ENCODE measurements at places on chromosomes 4 and X.

DNA sequence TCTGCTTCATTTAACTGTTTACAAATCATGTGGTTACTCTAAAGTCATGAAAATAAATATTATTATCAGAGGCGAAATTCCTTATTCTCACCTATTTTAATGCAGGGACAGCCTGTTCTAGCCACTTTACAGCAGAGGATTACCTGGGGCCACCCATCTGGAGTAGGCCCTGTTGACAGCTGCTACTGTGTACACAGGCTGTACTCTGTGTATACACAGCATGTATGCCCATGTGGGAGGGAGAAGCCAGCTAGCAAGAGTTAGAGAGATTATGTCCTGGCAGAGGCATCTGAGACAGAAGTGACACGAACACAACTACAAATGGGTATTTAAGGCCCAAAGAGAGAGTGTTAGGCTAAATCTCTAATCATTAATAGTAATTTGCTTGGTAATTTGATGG lies 62.1 kb downstream of the GPRIN3 start:
- DNase-seq: peak; percentile 93

- DNase-seq: no peak
These were observed 18.4 kb upstream of the TRPC5OS start for GRCh38 chrX:111857534-111858060.

DNA sequence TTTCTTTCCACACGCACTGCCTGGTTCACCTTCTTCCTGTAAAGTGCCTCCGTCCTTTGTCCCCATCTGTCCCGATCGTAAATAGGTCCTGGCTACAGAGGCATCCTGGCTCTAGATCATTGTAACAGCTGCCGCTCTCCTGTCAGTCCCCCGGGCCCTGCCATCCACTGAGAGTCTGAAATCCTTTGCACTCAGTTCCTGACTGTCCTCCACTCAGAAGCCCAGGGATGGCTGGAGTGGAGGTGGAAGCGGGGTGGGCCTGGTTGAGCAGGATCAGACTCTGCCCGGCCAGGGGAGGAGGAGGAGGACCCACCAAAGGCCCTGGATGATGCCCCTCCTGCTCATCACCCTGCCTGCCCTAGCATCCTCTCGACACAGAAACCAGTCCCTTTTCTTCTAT lies 29.8 kb downstream of the PIGG start:
- DNase-seq: no peak

- no peak for DNase-seq
These were observed 64.2 kb downstream of the TET2 start for GRCh38 chr4:105210916-105211315.

DNA sequence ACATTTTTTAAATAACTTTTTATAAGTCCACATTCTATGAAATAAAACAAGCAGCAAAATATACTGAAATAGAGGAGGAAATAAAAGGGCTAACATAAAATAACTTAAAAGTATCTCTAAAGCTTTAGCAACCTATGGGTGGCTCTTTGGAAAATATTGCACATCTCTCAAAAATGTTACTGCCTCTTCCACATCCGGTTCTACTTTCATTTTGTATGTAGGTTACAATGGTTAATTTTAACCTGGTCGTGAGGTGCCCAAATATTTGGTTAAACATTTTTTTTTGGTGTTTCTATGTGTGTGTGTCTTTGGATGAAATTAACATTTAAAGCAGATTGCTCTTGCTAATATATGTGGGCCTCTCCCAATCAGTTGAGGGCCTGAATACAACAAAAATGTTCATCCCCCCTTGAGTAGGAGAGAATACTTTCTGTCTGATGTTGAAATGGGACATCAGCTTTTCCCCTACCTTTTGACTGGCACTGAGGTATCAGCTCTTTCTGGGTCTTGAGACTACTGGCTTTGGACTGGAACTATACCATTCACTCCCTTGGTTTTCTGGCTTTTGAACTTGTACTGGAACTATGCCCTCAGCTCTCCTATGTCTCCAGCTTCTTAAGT lies 353.0 kb downstream of the ADAM29 start:
- DNase-seq: no peak

- DNase-seq: no peak
These were observed 170.6 kb upstream of the FAM9B start for GRCh38 chrX:9204560-9204959.

DNA sequence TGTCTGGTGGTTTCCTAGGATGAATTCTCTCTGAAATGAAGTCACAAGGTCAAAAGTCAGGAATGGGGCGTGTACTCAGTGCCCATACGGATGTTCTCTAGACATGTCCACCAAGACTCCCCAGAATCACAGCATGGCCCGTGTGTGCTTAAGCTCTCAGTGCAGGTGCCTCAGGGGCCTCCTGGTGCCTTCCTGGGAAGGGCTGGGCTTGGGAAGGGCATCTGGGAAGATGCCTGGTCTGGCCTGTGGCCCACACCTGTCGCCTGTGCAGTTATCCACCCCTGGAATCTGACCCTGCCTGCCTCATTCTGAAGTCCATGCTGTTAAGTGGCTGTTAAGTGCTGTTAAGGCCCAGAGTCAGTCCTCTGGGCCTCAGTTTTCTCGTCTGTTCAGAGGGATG lies 31.2 kb downstream of the SORCS2 start:
- DNase-seq: peak; percentile 10

DNA sequence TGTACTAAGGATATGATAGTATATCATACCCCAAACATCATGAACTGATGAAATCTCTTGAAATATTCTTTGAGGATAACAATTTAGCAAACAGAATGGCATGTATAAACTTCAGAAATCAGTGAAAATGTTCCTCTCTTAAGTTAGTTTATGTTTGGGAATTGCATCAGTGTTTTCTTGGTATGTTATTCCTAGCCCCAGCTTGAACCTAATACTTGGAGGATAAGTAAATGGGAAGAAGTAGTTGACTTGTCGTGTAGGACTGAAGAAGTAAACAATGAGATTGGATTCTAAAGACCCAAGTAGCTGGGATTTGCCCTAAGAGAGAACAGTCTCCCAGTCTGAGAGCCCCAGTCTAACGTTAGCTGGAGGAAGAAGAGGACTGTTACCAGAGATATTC lies 355.7 kb downstream of the GALNTL6 start:
- no peak for DNase-seq

DNA sequence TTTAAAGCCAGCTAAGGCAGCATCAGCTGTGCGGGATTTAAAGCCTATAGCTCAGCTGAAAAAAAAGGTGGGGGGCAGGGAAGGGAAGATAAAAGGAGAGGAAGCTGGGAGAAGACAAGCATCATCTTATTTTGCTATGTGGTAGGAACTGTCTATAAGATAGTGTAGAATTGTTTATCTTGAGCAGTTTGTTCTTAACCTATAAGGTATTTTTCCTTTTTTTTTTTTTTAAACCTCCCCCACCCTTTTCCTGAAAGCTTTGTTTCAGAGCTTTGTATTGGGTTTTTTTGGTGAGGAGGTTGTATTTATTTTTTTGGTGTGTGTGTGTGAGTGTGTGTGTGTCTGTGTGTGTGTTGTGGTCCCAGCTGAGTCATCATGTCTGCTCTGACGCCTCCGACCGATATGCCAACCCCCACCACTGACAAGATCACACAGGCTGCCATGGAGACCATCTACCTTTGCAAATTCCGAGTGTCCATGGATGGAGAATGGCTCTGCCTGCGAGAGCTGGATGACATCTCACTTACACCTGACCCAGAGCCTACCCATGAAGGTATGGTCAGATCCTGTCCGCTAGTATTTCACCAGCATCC lies 531 bp downstream of the RUFY3 start:
- DNase-seq: peak; percentile 14

Data from NCI-H69 (cell line).